ENCODE measurements at places on chromosomes 6 and 20.

DNA sequence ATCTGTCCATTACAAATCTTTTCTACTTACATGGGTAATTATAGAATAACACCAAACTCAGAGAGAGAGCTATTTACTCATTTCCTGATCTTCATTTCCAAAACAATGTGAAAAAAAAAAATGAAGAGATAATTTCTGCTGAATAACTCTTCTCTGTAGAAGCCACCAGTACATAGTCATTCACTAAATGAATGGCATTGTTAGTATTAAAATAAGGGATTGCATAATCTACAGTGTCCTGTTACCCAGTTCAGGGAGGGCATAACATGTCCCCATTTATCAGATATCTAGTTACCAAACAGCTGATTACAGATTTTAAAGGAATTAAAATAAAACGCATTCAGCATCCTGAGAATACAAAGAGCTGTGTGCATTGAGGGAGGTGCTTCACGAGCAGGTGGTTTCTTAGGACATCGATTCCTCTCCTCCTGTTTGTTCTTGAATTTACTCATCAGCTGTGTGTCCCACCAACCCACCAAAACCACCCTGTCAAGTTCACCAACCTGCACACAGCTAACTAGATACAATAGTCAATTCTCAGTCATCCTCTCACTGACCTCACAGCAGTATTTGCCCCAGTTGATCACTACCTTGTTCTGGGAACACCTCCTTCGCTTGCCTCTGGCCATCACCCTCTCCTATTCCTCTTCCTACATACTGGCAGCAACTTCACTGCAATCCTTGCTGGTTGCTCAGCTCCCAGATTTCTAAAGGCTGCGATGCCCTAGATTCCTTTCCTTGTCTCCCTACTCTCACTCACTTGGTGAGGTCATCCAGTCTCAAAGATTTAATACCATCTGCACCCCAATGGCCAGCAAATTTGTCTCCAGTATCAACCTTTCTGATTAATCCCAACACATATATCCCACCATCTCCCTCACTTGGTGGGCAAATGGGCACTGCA, 18.7 kb downstream of the CNKSR3 start:
- no peak for DNase-seq

- no peak for DNase-seq
Observed at GRCh38 chr6:133240511-133241085, 559 bp upstream of the EYA4 start.

GRCh38 chr20:35901678-35902544, 52.4 kb downstream of the SCAND1 start:
- DNase-seq: no peak

DNA sequence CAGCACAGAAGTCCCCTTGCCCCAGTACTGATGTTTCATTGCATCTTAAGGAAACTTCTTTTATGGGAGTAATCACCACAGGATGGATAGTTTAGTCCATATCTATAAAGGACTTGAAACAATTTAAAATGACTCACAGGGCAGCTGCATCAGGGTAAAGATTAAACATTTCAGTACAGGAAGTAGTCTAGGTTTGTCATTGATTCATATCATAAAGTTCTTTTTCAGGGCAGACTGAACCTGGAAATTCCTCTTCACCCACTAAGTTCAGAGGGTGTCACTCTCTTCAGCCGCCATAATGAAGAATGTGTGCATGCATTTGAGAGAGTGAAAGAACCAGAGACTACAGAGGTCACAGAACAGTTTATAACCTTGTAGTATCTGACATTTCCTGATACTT, 296.3 kb upstream of the JAG1 start:
- DNase-seq: no peak

GRCh38 chr6:74939721-74940620, 265.9 kb downstream of the COL12A1 start:
- DNase-seq: no peak

- peak; percentile 12 for DNase-seq
Observed at GRCh38 chr6:26501482-26501986, 1.4 kb downstream of the BTN1A1 start.

DNA sequence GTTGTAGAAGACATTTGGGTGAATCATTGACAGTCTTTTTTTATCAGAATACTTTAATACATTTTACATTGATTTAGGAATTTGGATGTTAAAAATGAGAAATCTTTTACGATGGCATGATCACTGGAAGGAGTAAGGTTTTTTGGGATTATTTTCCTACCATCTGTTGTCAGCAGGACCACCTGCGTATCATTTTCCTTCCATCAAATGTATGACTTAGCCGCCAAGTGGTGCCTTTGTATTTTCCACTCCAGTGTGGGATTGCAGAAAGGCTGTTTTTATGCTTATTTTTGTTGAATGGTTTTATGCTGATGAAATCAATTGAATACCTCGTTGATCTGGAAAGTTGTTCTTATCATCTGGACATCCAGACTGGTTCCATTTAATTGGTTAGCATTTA, 35.8 kb downstream of the AKAP12 start:
- DNase-seq: no peak

DNA sequence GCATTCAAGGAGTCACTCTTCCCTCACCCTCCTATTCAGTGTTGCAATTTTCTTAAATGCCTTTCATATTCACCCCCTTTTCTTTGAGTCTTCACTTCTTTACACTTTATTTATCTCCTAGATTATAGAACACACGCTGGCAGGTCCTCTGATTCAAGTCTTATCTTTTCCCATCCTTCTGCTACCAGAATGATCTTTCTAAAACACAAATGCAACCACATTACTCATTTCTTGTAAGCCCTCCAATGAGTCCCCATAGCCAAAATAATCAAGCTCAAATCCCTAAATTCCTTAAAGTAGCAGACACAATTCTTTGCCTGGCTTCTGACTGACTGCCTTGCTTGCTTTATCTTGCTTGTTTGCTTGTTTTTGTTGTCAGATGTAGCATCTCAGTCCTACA, 920.0 kb downstream of the TFAP2A start:
- DNase-seq: no peak

DNA sequence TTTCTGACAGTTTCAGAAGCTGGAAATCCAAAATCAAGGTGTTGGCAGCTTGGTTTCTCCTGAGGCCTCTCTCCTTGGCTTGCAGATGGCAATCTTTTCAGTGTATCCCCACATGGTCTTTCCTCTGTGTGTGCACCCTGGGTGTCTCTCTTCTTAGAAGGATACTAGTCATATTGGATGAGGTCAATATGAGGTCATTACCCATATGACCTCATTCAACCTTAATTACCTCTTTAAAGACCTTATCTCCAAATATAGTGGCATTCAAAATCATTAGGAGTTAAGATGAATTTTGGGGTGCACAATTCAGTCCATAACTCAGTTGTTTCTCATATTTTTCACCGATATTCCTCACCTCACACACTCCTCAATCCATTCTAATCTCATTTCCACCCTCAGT, 92.4 kb upstream of the TGM3 start:
- no peak for DNase-seq

- DNase-seq: no peak
Observed at GRCh38 chr6:155077784-155078183, 82.7 kb downstream of the TIAM2 start.

GRCh38 chr6:72916906-72917305, 295.0 kb downstream of the KCNQ5 start:
- no peak for DNase-seq

GRCh38 chr6:166927240-166927934, 29.0 kb downstream of the RNASET2 start:
- DNase-seq: no peak

- no peak for DNase-seq
Observed at GRCh38 chr6:797479-798077, 104.6 kb upstream of the EXOC2 start.

DNA sequence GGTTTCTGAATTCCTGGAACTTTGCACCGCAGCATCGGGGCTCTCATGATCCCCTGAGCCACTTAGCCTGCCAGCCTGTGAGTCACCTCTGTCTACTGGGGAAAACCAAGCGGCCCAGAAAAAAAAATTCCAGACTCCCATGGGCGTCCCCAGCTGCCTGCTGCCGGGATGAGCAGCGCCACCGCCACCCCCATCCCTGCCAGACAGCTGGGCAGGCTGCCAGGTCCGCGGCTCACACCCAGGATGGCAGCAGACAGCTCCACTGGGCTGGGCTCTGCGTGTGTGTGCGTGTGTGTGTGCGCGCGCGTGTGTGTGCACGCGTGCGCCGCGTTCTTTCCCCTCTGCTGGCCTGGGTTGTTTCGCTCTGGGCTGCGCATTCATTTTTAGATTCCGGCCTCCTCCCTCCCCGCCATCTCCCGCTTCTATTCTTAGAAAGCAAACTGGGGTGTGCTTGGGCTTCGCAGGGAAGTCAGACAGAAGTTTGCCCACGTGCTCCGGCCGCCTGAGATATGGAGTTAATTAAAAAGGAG, 38.9 kb upstream of the PMEPA1 start:
- DNase-seq: peak; percentile 21

DNA sequence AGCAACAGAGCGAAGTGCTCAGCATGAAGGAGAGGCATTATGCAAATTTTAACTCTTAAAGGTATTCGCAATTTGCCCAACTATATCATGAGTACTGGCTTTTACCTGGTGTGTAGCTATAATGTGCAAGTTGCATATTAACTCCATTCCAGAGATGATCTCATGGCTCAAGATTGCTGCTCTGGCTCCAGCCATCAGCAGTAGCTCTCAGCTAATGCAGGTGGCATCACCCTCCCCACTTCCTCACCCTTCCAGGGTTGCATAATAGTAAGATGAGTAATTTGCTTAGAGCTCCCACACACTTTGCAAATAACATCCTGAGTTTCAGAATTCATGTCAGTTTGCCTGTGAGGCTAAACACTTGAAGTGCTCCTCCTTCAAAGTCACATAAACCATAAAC, 15.9 kb upstream of the PCSK2 start:
- DNase-seq: no peak

DNA sequence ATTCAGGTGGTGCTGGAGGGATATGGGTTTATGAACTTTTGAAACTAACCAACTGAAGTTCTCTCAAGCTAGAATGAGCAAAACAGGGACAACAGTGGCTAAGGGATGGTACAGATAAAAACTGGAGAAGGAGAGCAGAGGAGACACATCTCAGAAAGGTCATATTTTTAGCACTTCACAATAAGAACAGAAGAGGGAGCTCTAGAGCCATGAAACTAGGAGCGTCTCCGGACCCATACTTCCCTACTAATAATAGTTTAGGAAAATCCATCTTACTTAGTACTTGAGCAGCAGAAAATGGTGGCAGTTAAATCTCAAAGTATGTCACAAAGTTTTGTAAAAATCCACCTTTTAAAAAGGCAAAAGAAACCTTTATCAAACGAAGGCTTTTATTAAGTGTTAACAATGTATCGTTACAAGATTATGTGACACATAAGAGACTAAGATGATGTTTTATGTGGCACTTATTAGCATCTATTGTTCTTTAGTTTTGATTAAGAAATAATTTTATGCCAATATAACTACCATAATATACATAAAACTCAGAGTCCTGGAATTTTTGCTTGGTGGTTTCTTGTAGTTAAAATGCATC, 278.6 kb downstream of the TBC1D32 start:
- DNase-seq: no peak

GRCh38 chr6:72580281-72580940, 41.5 kb upstream of the KCNQ5 start:
- no peak for DNase-seq

GRCh38 chr6:17093686-17094085, 8.2 kb upstream of the STMND1 start:
- DNase-seq: no peak

GRCh38 chr6:35219683-35220326, 6.0 kb downstream of the SCUBE3 start:
- DNase-seq: no peak

- no peak for DNase-seq
Observed at GRCh38 chr6:53411451-53411850, 62.7 kb upstream of the ELOVL5 start.

DNA sequence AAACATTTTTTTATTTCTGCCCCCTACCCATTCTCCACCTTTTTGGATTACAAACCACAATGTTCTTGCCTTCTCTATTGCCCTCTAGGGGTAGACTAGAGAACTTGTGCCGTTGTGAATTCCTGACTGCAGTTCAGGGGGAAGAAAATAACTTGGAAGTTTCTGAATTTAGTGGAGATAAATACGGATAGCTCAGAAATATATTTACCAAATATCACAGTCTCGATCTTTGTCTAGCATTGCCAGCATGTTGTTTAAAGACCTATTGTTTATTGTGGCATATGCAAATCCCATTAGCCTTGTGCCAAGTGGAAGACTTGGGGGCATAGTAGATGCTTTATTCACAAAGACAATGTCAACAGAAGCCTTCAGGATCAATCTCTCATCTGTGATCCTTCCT, 154.1 kb upstream of the MMS22L start:
- DNase-seq: no peak

DNA sequence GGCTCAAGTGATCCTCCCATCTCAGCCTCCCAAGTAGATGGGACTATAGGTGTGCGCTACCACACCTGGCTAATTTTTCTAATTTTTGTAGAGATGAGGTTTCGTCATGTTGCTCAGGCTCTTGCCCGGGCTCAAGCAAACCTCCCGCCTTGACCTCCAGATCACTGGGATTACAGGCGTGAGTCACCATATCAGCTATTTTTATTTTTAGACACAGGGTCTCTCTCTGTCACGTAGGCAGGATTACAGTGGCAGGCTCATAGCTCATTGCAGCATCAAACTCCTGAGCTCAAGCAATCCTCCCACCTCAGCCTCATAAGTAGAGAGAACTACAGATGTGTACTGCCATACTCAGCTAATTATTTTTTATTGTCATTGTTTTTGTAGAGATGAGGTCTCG, 41.7 kb downstream of the SLC23A2 start:
- DNase-seq: no peak

- no peak for DNase-seq
Observed at GRCh38 chr6:97947841-97948240, 664.8 kb upstream of the MMS22L start.

DNA sequence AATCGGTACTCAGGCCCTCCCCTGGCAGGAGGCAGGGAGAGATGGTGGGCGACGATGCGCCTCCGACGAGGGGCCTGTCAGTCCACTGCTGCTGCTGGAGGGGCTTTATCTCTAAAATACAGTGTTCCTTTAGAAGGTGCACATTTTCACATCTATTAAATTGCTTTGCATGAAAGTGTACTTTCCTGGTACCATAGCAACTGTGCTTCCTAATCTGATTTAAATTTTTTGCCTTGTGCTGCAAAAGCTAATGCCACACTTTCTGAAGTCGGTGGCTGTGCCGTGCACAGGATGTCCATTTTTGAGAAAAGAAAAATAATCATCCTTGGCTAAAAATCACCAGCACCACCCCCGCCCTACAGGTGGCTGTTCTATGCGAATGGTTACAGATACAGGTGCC, 262.0 kb upstream of the CDH4 start:
- DNase-seq: no peak

GRCh38 chr20:21546355-21546754, 32.5 kb upstream of the NKX2-2 start:
- no peak for DNase-seq

GRCh38 chr6:157385482-157385881, 4.5 kb downstream of the ZDHHC14 start:
- no peak for DNase-seq

All from activated effector memory CD4-positive, alpha-beta T cell treated with Interleukin-2 at 50 U/mL for 16 hours (primary cell).